Umbilical cord (tissue), 2 donors: ENCODE measurements at places on chromosomes 2 and 18.
A peak's percentile ranks its signal among the peaks of the same experiment; 100 is the strongest.

DNA sequence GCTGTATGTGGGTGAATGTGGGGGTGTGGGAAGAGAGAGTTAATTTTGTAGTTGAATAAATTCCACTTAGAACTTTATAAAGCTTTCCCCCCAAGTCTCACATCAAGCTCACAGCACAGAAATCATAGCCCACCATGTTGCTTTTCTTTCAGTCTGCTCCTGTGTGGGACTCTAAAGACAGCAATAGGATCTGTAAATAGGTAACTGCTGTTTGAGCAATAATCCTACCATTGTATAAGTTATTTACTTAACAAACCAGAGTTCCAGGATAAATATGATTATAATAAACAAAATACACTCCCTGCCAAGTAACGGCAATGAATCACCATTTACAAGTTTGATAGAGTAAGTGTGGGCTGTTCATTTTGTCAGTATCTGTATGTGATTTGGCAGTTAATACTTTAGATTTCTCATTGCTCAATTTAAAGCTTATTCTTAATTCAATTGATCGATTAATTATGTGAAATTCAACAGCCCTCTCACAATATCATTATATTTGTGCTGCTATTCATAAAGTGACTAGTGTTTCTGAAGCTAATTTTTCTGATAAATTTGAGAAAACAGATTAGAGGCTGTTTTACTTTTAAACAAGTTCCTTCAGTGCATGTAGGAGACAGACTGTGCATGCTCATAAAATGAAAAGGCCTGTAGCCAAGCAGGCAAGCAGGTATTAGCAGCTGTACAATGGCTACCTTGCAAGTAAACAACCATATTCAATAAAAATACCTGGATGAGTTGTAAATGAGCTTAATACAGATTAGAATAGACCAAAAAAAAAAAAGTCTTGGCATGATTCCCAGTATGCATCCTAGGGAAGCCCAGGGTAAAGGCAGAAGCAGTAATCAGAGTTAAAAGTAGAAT lies 142.7 kb downstream of the PDE11A start:
- DNase-seq: no peak

DNA sequence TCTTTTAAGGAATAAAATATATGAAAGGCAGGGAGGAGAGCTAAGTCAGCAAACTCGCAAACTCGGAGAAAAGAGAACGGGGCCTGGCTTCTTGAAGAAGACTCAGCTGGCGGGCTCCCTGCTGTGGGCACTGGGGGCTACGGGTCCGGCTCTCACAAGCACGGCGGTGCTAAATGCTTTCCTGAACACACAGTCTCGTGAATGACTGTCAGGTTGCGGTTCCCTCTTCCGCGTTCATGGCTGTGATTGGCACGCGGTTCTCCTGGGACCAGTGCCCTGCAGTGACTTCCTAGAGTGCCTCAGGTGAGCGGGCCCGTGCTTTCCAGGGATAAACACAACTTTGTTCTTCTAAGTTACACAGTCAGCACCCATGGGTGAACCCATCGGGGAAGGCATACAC lies 208.4 kb downstream of the HDAC4 start:
- DNase-seq: no peak

GRCh38 chr2:41729800-41730364 lies 317.9 kb upstream of the PKDCC start:
- DNase-seq: no peak

DNA sequence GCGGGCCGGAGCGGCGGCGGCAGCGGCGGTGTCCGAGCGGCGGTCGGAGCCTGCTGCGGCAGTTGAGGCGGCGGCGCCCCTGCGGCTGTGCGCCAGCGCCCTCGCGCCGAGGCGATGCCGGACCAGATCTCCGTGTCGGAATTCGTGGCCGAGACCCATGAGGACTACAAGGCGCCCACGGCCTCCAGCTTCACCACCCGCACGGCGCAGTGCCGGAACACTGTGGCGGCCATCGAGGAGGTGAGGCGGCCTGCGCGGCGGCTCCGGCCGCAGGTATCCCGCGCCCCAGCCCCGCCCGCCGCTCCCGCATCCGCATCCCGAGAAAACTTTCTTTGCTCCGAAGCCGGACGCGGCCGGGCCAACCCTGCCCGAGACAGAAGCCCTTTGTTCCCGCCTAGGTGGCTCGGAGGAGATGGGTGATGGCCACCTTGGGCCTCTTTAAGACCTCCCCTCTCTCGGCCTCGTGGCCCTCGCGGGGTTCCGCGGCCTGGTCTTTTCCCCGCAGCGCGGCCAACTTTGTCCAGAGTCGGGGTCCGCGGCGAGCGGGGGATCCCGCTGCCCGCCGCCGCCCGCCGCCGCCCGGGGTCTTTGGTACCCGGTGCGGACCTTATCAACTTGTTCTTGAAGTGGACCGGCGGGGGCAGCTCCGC lies 504 bp downstream of the ASAP2 start:
- DNase-seq: no peak

DNA sequence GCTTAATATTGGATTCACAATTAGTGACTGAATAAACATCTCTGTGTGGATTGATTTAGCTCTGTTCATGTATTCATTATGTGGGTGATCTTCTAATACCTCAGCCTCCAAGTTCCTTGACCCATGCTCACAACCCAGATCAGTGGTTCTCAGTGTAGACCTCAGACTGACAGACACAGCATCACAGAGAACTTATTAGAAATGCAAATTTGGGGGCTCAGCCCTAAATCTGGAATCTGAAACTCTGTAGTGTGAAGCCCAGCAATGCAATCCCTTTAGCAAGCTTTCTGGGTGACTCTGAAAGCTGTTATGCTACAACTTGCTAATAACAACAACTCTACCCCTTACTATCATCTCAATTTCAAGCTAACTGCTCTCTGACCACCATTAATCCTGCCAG lies 273.1 kb upstream of the FANCL start:
- DNase-seq: no peak

GRCh38 chr2:134269230-134269629 lies 15.4 kb downstream of the MGAT5 start:
- DNase-seq: no peak

DNA sequence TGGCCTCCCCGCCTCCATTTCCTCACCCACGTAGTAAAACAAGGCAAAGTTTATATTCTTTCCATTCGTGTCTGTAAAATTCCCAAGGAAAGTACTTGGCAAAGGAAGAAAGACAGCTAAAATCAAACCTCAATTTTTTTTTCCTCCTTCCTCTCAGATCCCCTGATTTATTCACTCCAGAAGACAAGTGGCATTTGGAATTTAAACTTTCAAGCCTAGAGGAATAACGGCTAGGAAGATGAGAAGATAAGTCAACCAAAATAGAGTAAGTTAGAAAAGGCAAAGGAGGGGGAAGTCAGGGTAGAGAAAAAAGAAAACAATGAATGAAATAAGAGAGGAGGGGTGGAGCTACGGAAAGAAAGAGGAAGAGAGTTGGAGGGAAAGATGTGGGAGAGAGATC lies 198.9 kb upstream of the PIK3C3 start:
- DNase-seq: no peak

DNA sequence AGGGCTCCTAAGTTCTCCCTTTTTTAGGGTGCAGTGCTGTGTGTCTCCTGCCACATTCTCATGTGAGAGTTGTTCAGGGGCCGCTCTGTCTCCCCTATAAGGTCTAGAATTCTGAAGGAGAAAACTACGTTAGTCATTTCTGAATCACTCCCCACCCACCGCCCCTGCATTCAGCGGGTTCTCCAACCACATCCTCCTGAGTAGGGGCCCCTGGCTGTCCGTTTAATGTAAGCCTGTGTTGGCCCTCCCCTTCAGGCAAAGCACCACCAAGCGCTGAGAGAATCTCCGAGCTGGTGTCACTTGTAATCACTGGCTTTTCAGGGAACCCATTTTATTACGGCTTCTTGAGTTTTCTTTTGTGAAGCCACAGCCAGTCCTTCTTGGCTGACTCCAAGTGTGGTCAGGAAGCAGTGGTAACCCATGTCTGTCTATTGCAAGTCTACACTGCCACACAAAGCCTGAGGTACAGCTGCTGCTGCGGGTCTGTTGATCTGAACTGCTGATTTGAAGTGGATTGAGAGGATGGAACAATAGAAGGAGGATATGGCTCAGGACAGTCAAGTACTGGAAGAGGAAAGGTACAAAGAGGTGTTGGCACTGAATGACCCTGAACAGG lies 16.9 kb downstream of the LCT start:
- no peak for DNase-seq

GRCh38 chr2:218169757-218170546 lies 3.2 kb upstream of the CXCR1 start:
- no peak for DNase-seq

- no peak for DNase-seq
Measured at GRCh38 chr18:26902291-26902690, 36.8 kb upstream of the AQP4 start.

DNA sequence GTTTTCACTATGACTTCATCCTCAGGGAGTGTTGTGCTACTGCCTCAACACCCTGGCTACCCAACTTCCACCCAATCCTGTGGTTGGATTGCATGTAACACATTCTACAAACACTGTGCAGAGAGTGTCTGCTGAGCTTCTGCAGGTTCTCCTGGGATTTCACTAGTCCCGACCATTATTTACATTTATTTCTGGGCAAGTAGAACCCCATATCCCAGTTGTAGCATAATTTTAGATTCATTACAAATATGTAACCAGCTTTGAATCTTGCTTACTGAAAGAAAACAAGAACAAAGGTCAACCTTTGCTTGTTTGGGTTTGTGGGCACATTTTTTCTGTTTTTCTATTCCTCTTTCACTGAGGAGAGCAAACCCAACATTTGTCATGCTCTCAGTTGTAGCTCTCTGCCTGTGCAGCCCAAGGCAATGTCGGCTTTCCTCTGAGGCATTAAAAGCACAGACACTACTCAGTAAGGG lies 2036.1 kb upstream of the LRRTM1 start:
- DNase-seq: no peak

- DNase-seq: peak; percentile 17
Measured at GRCh38 chr2:163155279-163155883, 316.8 kb upstream of the KCNH7 start.

DNA sequence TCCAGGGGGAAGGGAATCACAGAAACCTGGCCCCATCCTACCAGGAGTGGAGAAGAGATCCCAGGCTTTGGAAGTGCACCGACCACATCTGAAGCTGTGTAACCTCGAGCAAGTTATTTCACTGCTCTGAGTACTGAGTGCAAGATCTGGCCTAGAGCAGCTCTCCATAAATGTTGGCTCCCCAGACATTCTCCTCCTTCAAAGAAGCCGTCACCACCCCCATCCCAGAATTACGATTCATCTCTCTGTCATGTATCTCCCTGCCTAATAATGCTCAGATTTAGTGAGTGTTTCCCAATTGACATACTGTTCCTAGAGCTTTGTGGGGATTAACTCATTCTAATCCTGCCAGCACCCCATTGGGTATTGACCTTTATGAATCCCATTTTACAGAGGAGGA lies 51.7 kb downstream of the TNS1 start:
- no peak for DNase-seq

GRCh38 chr18:27966881-27967280 lies 210.0 kb downstream of the CDH2 start:
- no peak for DNase-seq

DNA sequence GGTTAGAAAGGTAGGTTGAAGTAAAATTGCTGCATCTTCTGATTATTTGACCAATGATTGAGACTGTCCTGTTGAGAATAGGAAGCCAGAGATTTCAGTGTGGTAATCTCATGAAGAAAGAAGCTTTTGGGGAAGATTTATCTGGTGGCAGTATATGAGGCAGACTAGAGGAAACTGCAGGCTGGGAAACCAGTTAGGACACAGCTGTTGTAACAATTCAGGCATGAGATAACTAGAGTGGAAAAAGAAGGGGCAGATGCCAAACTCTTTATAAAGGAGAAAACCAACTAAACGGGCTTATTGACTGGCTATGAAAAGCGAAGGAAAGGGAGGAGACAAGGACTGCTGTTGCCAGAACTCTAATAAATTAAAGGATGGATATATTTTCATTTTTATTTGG lies 155.6 kb downstream of the TTC27 start:
- DNase-seq: peak; percentile 19

GRCh38 chr2:5145801-5146200 lies 546.4 kb upstream of the SOX11 start:
- no peak for DNase-seq

GRCh38 chr2:231715988-231716616 lies 7.8 kb downstream of the PTMA start:
- no peak for DNase-seq

- no peak for DNase-seq
Measured at GRCh38 chr18:64403784-64404503, 255.1 kb upstream of the LINC00305 start.

GRCh38 chr2:104871972-104872865 lies 18.3 kb downstream of the POU3F3 start:
- no peak for DNase-seq

DNA sequence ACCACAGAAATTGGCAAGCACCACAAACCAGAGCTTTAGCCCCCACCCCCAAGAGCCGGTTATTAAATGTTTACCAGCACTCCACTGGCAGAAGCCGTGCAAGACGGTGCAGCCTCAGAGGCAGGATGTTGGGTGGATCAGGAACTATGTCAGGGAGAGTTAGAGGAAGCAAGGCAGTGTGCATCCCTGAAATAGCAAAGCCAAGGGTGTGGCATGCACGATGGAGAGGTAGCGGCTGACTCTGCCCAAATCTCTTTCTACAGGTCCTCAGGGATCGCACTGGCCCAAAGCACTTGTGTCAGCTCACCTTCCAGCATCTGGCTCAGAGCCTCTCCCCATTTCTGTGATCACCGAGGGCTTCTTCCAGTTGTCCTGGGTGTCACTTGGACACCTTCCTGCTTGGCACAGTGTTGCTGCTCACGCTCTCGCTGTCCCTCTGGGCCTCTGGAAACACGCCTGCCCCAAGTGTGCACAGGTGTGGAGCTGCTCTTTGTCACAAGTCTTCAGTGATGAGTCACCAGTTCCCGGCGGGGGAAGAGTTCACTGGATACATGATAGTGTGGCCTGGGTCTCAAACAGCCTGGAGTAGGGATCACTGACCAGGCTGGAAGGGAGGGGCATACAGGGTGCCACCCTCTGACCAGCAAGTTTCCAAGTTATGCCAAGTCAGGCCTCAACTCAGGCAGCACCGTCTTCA lies 17.3 kb upstream of the B3GNT7 start:
- DNase-seq: no peak

DNA sequence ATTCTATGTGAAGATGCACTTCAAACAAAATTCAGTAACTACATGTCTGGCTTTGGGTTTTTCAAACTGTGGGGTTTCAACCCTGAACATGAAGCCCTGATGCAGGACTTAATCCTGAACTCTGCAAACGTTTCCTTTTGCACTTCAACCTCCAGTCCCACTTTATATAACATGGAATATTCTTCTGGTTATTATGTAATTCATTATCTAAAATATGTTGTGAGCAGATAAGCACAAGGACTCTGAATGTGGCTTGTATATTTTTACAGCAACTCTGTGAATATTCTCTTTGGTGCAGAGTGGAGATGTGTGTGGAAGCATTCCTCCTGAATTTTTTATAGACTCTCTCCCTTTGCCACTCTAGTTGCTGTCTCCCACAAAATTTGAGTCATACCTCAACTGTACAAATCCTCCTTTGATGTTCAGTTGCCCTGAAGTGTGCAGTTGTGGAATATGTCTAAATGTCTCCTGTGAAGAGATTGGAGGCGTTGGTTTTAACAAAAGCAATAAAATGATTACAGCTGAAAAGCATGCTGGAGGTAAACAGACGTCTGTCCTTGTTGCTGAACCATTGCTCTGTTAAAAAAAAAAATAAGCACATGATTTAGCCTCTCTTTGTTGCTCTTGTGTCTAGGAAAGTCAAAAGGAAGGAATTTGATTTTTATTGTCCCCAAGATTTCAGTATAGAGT lies 205.1 kb upstream of the NRP2 start:
- peak; percentile 25 for DNase-seq
